SW480 (cell line): ENCODE measurements at places on chromosomes 7 and 10.

GRCh38 chr10:102645741-102646609 lies 1.7 kb downstream of the TRIM8 start:
- peak; percentile 94 for DNase-seq

GRCh38 chr7:92306153-92306552 lies 60.4 kb downstream of the ANKIB1 start:
- DNase-seq: no peak

DNA sequence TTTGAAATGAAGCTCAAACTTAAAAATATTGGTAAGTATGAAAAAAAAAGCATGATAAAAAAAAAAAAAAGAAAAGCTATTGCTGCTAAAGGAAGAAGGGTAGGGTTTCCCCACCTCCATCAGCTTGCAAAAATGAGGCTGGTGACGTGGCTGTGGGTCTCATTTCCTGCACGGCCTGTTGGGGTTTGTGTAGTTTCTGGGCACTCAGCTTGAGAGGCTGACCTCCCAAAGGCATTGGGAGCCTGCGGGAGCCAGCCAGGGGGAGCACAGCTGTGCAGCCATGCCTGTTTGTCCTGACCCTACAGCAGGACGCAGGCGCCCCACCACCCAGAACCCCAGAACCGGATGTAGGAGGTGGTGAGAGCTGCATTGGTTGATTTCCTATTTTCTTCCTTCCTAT lies 48.8 kb upstream of the CARD11 start:
- no peak for DNase-seq

GRCh38 chr7:28013019-28013418 lies 167.6 kb downstream of the JAZF1 start:
- DNase-seq: no peak

DNA sequence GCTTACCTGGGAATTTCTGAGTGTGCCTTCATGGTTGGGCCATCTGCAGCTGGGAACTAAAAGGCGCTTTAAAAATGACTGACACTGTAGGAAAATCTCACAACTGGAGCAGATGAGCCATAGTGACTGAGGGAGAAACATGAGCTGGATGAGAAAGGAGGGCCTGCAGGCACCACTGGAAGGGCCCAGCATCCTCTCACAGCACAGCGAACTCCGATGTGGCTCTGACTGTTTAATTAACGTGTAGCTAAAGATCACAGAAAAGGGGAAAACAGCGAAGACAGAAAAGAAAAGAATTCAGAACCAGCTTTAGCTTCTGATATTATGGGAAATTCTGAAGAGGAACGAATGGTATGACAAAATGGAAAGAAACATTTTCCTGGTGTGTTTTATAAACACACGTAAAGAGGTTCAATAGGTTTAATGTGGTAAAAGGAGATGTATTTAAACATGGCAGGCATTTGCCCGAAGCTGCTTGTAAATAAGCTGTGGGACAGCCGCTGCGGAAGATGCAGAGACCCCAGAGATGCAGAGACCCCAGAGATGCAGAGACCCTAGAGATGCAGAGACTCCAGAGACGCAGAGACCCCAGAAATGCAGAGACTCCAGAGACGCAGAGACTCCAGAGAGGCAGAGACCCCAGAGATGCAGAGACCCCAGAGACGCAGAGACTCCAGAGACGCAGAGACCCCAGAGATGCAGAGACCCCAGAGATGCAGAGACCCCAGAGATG lies 534.3 kb downstream of the PTPRN2 start:
- no peak for DNase-seq

DNA sequence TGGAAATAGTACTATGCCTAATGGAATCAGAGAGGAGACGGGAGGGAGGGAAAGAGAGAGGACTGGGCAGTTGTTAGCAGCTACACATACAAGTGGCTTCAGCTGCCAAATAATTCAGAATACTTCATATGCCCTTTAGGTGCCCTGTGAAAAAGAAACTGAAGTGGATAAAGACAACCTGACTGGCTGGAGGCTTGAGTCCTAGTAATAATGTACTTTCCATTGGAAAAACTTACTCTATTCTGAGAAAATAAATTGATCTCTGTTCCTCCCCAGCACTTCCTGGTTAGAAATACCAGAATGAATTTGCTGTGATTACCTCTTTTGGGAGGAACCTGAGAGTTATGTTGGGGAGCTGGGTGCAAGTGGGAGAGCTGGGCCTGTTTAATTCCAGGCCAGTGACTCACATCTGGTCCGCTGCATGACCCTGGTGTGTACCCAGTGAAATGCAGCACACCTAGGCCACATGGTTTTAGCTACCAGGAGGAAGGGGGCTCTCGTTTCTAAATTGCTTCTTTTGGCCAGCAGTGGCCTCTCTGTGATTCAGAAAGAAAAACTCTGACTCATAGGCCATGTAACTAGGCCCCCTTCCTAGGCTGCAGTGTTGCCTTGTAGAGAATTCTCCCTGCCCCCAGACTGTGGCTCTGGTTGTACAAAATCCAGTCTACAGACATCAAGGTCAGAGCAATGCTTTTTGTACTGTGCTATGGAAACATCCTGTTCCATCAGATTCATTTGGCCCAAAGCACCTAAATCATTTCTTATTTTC lies 6.5 kb downstream of the AGFG2 start:
- DNase-seq: peak; percentile 98

GRCh38 chr7:28347475-28348318 lies 64.6 kb upstream of the CREB5 start:
- no peak for DNase-seq

- DNase-seq: no peak
These were observed 12.2 kb downstream of the PPA1 start for GRCh38 chr10:70221030-70221429.

DNA sequence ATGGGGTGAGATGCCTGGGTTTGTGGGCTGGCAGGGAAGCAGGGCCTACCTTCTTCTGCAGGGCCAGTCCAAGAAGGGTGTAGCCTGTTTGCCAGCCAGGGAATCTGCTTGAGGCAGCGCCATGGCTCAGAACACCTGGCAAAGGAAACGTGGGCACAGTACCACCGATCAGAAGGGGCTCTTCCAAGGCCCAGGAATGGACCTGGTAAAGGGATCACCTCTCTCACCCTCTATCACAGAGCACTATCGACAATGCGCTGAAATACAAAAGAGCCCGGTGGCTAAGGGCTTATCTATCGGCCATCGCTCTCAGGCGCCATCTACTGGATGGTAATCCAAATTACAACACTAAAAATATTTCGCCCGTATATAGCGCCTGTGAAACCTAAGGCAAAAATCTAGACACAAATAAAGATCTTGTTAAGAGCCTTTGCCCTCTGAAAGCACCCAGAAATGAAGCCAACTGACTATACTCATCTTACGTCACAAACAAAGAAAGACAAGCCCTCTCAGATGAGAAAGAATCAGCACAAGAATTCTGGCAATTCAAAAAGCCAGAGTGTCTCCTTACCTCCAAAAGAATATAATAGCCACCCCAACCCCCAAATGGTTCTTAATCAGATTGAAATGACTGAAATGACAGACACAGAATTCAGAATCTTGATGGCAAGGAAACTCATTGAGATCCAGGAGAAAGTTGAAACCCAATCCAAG lies 217.8 kb upstream of the HPS1 start:
- peak; percentile 14 for DNase-seq

- DNase-seq: no peak
These were observed 29.4 kb downstream of the SFXN4 start for GRCh38 chr10:119136084-119136483.

GRCh38 chr10:48771234-48771633 lies 86.6 kb downstream of the WDFY4 start:
- no peak for DNase-seq

DNA sequence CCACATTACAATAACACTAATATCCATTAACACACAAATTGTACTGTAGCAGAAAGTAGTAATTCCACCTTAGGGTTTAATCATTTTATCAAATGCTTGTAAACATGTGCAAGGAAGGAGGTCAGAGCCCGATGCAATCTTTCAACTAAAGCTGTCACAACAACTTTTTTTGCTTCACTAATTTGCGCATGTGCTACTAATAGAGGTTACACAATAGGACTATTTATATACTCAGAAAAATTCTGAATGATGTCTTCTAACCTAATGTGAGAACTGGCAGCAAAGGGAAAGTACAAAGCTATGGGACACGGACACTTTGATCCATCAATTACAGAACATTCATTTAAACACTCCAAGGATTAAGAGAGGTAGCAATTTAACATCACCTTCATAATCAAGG lies 244.4 kb downstream of the CHCHD3 start:
- DNase-seq: no peak

GRCh38 chr7:21422751-21423150 lies 5.1 kb upstream of the SP4 start:
- DNase-seq: no peak

- DNase-seq: no peak
These were observed 42.3 kb downstream of the PRKCQ start for GRCh38 chr10:6537770-6538169.

DNA sequence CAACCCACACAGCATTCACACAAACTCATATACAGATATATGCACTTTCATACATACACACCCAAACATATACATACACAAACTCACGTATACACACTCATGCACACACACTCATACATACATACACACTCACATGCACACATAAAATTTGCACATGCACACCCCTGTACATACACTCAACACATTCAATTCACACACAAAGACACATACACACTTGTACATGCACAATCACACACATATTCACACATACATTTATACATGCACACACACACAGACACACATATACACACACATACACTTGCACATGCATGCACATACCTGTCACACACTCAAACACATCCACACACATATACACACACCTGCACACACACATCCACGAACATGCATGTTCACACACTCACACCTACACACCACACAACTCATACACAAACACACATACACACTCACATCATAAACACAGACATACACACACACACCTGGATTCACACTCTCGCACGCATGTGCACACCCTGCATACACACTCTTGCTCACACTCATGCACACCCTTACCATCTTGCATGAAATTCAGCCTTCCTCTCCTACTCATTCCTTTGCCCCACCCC lies 451.2 kb downstream of the GRID1 start:
- no peak for DNase-seq

GRCh38 chr7:50531401-50531911 lies 33.7 kb downstream of the DDC start:
- peak; percentile 93 for DNase-seq

DNA sequence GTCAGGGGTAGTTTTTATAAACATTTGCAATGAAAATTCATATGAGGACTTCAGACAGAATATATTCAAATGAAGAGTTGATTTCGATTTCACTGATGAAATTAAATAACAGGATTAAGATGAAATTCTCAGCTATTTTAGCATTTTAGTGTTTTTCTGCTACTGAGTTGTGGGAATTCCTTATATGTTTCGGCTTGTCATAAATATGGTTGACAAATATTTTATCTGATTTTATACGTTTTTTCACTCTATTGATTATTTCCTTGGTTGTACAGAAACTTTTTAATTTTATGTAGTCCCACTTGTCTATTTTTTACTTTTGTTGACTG lies 14.6 kb upstream of the NME8 start:
- DNase-seq: no peak

- DNase-seq: no peak
These were observed 69.5 kb downstream of the ARID5B start for GRCh38 chr10:61971003-61971325.

DNA sequence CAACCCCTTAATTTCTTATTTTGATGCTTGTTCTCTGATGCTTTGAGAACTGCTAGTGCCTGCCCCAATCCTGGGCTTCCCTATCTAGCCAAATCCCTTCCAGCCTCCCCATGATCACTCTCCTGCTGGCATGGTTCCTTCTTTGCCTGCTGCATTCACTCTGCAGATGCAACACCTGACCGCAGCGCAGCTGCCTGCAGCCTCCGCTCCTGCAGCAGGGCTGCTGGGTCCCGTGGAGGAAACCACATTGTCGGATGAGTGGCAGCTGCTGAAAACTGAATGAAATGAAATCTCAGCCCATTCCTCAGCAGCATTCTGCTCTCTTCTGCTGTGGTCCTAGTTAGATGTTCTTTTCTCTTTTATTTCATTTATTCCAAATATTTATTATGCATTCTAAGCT lies 320.3 kb downstream of the CCDC3 start:
- DNase-seq: no peak

- peak; percentile 77 for DNase-seq
These were observed 95.8 kb downstream of the HIP1 start for GRCh38 chr7:75642810-75643486.

GRCh38 chr10:22010973-22011408 lies 7.5 kb upstream of the DNAJC1 start:
- peak; percentile 4 for DNase-seq

- DNase-seq: peak; percentile 55
These were observed 6.9 kb downstream of the C10orf62 start for GRCh38 chr10:97596101-97597082.

GRCh38 chr10:42574336-42574735 lies 64.0 kb downstream of the ZNF33B start:
- no peak for DNase-seq

DNA sequence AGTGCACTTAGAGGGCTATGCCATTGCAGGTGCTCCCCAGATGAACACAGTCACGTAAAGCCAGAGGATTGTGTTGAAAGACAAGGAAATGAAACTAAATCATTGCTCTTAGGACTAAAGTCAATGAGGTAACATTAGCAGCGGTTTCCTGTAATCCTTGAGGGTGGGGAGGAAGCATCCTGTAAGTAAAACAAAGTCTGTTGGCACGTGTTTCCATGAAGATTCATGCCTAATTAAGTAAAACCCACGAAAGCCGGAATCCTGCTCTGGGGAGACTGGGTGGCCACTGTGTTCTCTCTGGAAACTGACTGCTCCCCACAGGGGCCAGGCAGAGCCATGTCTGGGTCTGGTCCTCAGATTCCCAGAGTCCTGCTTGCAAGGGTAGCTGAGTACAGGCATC lies 18.3 kb downstream of the STEAP1B start:
- no peak for DNase-seq
